T-helper 2 cell treated with Interferon-gamma antibody and Interleukin-4, amounts not matched to agents 100 ng/mL and 5 ng/mL, for 36 hours (primary cell): ENCODE measurements at places on chromosomes 7 and 10. TPM values are rescaled to one million over a fixed set of nuclear protein-coding genes. Genes with fewer than 3 reads are reported as not detected.

Gene FAM237B
- total RNA-seq: not detected in 2 replicates

Gene FBXO24
- 1.0 and 1.2 TPM in 2 replicates for total RNA-seq

Gene TAS2R41
- not detected in 2 replicates for total RNA-seq

Gene TUBB8
- not detected in 2 replicates for total RNA-seq
